ENCODE measurements at places on chromosomes 2 and 18.

DNA sequence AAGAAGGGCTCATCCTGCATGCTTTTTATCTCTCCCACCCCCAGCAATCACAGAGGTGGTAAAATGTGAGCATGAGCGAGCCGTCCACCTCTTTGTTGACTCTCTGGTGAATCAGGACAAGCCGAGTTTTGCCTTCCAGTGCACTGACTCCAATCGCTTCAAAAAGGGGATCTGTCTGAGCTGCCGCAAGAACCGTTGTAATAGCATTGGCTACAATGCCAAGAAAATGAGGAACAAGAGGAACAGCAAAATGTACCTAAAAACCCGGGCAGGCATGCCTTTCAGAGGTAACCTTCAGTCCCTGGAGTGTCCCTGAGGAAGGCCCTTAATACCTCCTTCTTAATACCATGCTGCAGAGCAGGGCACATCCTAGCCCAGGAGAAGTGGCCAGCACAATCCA is 19.5 kb downstream of the LIPG start:
- no peak for DNase-seq

GRCh38 chr18:10378688-10379420 is 75.6 kb upstream of the APCDD1 start:
- no peak for DNase-seq

DNA sequence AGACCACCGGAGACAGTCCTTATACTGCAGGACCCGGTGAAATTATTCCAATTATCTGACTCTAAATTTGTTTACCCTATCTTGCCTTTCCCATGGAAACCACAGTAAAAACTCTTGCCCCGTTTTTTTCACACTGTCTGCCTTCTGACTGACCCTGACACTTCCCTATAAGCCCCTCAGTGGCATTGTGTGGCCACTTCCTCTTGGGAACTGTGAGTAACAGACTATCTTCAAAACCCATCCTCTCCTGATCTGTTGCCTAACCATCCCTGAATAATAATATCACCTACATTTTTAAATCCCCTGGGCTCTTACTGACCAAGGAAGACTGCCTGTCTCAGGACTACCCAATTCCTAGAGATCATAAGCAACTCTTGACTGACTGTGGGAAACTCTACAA is 42.6 kb upstream of the RNF152 start:
- no peak for DNase-seq

GRCh38 chr2:189291460-189291859 is 111.9 kb upstream of the COL5A2 start:
- no peak for DNase-seq

DNA sequence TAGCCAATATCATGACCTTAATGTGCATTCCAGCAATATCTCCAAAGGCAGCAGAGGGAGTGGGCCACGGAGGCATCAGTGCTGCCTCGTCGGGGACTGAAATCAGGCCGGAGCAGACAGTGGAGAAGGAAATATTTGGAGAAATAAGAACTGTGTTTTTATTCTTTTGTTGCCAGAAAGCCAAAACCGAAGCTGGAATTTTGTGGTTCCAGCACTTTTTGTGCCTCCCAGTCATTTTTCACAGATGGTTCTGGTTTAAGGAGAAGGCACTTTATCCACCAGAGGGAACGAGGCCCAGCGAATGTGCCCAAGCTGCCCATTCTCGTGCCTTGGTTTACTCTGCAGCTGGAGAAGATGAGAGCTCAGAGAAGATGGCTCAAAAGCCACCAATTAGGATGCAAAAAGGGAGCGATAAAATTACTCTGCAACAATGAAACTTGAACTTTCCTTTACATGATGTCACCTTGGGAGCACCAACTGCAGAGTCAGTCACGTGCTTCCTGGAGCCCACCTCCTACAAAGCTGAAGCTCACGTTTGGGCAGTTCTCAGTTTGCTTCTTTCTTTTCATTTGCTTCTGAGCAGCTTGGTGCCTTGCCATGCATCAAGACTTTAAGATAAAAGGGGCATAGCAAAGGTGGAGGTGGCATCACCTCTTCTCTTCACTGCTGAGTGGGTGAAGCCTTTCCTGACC is 288.7 kb downstream of the LPIN1 start:
- no peak for DNase-seq

DNA sequence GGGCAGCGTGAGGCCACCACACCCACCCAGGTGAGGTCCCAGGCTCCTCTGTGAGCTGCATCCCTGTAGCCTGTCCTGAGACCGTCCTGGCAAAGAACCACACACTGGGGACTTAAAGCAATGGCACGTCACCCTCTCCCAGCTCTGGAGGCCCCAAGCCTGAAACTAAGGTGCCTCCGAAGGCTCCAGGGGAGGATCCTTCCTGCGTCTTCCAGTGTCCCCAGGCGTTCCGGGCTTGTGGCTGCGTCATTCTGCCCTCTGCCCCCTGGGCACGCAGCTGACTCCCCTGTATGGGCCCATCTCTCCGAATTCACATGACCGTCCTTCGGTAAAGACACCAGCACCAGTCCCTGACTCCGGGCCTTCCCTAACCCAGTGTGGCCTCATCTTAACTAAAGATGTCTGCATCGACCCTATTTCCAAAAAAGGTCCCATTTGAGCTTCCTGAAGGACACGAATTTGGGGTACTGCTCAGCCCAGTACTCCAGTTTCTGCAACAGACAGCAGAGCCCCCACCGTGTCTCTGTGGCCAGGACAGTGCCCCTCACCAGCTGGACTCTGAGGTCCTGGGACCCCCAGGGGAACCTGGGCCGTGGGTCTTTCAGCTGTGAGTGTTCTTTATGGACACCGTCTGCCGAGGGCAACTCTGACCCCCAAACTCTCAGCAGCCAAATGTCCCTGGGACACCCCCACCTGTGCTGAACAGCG is 75.2 kb upstream of the CTDP1 start:
- no peak for DNase-seq

DNA sequence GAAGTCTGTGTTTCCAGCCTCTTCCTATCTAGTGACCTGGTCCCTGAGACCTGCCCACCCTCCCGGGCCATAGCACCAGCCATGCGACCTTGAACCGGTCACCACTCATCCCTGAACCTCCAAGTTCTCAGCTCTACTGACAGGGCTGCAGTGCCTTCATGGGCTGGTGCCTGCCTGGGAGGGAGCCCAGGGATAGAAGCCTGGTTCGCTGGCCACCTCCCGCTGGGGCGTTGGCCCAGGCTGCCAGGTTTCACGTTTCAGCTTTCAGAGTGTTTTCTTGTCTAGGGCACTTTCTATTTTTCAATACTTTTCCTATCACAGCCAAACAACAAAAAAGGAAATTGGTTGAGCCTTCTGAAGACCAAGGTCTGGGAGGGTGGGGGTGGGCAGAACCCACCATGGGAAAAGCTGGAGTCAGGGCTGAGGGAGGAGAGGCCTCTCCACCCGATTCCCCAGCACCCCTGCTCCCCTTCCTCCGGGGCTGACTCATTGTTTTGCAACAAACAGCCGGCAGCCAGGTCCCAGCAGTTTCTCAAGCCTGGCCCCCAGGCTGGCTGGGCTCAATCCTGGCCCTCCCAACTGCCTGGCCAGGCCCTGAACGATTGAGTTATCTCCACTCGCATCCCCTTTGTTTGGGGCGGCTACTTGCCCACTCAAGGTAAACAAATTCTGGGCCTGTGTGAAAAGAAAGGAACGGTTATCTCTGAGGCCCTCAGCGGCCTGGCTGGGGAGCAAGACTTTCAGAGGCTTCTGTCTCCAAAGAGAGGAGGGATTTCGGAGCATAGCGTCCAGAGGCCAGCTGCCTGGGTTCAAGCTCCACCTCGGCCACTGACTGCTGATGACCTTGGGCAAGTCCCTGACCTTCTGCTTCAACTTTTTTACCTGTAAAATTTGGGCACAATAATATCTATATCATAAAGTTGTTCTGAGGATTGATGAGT is 47.5 kb downstream of the ZFP36L2 start:
- peak; percentile 59 for DNase-seq

DNA sequence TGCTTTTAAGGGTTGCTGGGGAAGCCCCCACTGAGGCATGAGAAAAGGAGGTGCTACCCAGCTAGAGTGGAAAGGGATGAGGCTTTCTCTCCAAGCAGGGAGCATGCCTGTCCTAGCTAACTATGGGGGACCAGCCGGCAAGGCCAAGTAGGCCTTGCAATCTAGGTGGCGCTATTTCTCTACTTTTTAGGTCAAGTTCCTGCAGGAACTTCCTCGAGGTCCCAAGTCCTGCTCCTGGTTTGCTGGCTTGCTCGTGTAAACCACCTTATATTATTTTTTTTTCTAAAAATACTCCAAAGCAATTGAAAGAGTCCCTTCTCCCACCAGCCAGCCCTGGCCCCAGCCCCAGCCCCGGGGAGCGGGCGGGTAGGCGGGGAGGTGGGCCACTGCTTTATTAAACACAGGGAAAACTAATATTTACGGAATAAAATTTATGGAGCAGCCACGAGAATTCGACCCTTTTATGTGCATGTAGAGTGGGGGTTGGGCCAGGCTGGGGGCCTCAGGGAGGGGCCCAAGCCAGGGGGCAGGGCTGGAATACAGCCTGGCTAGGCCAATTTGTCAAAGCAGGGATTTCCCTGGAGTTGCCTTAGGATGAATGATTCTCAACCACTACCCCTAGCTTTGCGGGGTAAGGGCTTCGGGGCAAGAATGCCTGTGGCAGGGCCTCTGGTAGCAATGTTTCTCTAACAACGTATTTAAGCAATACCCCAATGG is 12.8 kb upstream of the IHH start:
- DNase-seq = peak; percentile 27

DNA sequence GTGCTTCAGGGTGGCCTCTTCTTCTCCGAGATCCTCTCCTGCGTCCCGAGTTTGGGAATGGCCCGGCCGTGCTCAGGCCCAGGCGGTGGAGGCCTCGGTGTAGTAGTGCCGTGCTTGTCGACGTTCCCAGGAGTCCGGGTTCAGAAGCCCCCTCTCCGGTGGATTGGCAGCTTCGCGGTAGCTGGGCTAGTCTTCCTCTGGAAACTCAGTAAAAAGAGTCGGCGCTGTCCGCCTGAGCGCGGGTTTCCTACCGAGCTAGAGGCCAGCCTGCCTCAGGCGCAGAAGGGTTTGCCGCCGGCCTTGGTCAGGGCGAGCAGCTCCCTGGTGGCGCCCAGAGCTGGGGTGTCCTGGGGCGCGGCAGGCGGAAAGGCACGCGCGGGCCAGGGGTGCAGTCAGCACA is 3.2 kb downstream of the RALBP1 start:
- no peak for DNase-seq

DNA sequence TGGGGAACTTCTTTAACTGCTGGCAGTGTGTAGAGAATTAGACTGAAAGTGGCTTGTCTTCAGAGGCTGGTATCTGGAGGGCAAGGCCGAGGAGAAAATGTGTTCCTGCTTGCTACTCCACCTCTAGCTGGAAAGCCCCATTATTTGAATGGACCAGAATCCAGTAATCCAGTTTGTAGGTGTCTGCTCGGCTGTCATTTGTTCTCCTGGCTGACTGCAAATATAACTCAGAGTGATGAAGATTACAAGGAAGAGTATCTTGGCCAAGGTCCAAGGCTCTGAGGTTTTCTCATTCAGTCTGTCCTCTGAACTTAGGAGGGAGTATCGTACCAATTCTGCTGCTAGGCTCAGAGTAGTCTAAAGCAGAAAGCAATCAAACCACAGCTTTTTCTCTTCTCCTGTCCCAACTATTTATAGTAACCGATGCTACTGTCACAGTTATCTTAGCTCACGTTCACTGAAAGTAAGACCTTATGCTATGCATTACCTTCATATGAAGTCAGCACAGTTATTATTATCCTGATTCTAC is 228.6 kb downstream of the SETBP1 start:
- DNase-seq = no peak

DNA sequence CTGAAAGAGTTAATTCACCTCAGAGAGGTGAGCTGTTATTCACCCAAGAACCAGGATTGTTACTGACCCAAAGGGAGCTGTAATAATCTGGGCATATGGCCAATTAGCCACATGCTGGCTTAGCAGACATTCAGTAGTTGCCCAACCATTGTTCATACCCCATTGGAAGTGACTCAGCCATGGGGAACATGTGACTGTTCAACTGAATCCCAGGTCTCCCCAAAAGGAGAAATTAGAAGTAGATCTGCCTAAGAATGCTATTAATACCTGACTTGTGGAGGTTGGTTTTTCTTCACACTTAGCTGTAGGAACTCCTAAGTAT is 272.6 kb upstream of the UBE2E3 start:
- peak; percentile 61 for DNase-seq

GRCh38 chr2:80019571-80020460 is 284.7 kb downstream of the LRRTM1 start:
- no peak for DNase-seq

DNA sequence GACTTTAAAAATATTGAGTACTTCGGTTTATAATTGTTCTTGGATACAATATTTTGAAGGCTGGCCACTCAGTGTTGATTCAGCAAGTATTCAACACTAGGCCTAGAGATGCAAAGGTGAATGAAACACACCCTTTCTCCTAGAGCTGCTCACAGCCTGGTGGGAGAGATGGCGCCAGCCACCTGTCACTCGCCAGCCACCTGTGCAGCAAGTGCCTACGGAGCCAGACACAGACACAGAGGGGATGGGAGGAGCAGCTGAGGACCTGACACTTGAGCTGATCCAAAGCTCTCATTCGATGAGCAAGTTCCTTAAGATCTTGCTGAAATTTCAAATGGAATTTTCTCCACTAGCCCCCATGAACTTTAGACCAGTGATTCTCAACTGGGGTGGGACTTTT is 151.1 kb upstream of the RIOK3 start:
- no peak for DNase-seq

GRCh38 chr18:33585431-33585775 is 7.4 kb downstream of the ASXL3 start:
- DNase-seq = no peak

GRCh38 chr2:47833516-47833968 is 50.6 kb downstream of the MSH6 start:
- no peak for DNase-seq

- no peak for DNase-seq
These were observed 70.3 kb upstream of the PSME4 start for GRCh38 chr2:54041135-54041534.

- no peak for DNase-seq
These were observed 81.7 kb upstream of the TMEM200C start for GRCh38 chr18:5977022-5977421.

DNA sequence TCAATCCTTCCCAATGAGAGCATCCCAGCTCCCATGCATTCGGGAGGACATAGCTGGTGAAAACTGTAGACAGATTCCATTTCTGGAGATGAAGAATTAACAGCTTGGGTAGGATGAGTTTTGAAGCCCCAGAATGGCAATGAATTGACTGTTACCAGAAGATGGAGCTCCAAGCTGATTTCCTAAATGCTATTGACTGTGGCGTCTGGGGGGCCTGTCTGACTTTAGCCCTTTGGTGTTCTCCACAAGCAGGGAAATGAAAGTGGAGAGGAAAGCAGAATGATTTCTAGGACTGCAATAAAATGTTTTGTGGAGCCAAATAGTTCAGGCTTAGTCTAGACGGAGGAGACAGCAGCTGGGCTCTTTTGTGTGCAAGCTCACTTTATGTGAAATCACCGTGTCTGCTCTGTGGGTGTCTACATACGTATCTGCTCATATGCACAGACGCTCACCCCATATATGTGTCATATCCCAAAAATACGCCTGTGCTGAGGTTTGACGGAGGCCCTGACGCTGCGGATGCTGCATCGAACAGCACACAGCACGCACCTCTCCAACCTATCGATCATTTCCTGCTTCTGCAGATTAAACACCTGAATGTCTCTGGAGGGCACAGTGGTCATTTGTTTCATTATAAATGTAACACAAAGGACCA is 166.4 kb upstream of the PXDN start:
- no peak for DNase-seq
